Stimulated activated CD4-positive, alpha-beta T cell treated with anti-CD3 and anti-CD28 coated beads, Interleukin-15, amount 100 ng/mL, for 1 hour (primary cell): ENCODE measurements at places on chromosomes 1 and 21.

DNA sequence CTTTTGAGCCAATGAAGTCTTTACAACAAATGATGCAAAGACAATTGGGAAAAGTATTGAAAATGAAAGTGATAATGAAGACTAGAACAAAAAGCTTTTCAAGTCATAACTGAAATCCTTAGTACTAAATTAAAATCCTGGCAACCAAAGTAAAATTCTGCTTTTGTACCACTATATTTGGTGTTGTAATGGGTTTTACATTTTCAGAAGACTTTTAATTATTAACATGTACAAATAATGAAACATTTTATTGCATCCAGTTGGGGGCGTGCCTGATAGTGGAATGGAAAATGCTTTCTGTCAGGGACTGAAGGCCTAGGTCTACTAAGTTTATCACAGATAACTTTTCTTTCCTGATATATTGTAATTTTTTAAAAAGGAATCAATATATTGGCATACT is 89.4 kb downstream of the SDCCAG8 start:
- no peak for DNase-seq

DNA sequence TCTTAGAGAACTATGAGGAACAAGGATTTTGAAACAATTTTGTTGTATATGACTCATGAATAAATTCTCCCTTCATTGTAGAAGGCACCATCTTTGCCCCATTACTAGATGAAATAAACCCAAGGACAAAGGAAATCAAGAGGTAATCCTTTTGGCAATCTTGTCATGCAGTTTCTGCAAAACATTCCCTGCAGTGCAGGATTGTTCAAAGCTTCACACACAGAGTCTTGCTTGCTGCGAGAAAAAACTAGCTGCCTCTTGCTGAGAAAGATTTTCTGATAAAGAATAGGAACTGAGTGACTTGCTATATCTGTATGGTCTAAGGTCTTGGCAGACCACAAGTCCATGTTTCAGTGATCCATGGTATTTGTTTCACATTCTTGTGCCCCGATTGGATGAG is 657.4 kb upstream of the ADGRL4 start:
- no peak for DNase-seq

DNA sequence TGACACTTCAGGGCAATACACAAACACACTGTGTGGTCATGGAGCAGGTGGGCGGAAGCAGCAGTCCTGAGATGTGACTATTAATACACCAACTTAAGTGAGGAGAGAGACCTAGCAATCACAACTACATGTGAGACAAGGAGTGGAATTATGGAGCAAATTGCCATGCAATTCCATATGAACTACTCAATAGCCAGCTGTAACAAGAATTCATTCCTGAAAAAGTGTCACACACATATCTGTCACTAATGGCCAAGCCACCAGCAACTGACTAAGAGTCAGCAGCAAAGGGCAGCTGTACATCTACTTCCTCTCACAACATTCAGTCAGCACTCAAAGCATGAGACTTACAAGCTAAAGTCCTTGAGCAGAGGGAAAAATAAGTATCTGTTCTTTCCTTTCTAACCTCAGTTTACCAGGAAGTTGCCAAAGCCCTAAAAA is 46.2 kb downstream of the GPR3 start:
- no peak for DNase-seq

- DNase-seq, result no peak
Measured at GRCh38 chr21:41396558-41397075, 29.4 kb upstream of the MX1 start.

DNA sequence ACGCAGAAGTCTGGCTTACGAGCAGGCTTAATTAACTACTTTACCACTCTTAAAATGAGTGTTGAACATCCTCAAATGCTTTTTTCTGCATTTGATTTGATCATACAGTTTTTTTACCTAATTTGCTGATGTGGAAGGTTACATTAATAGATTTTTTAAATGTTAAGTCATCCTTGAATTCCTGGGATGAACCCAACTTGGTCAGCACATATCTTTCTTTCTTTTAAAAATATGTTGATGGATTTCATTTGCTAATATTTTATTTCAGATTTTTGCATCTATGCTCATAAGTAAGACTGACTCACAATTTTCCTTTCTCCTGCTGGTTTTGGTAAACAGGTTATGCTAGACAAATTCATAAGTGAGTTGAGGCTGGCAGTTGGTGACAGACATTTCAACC is 82.9 kb downstream of the LHX4 start:
- no peak for DNase-seq

- no peak for DNase-seq
Measured at GRCh38 chr1:234649432-234650081, 39.6 kb upstream of the IRF2BP2 start.

GRCh38 chr1:35585281-35585680 is 12.2 kb downstream of the TFAP2E start:
- DNase-seq, result no peak
